ENCODE measurements at places on chromosomes 1 and 21. TPM values are rescaled to one million over a fixed set of nuclear protein-coding genes. Genes with fewer than 3 reads are reported as not detected.
A peak's percentile ranks its signal among the peaks of the same experiment; 100 is the strongest.

Gene NBPF11
- polyA plus RNA-seq, result 25.4 TPM

Gene KIAA1614
- 8.5 TPM for polyA plus RNA-seq

Gene UBL4B
- not detected for polyA plus RNA-seq

Gene SELL
- polyA plus RNA-seq, result 1.9 TPM

Gene KRTAP7-1
- polyA plus RNA-seq, result not detected

Gene ELAPOR1
- polyA plus RNA-seq, result 1.7 TPM

Gene CLIC6
- polyA plus RNA-seq, result 3.7 TPM

Gene HSD3B2
- polyA plus RNA-seq, result 1.8 TPM

Gene NBPF10
- 3.4 TPM for polyA plus RNA-seq

Gene SPATA46
- 0.39 TPM for polyA plus RNA-seq

Gene CA14
- polyA plus RNA-seq, result 6.8 TPM

Gene KIRREL1
- 190 TPM for polyA plus RNA-seq

Gene LCE1F
- not detected for polyA plus RNA-seq

Gene CLCA1
- polyA plus RNA-seq, result not detected

DNA sequence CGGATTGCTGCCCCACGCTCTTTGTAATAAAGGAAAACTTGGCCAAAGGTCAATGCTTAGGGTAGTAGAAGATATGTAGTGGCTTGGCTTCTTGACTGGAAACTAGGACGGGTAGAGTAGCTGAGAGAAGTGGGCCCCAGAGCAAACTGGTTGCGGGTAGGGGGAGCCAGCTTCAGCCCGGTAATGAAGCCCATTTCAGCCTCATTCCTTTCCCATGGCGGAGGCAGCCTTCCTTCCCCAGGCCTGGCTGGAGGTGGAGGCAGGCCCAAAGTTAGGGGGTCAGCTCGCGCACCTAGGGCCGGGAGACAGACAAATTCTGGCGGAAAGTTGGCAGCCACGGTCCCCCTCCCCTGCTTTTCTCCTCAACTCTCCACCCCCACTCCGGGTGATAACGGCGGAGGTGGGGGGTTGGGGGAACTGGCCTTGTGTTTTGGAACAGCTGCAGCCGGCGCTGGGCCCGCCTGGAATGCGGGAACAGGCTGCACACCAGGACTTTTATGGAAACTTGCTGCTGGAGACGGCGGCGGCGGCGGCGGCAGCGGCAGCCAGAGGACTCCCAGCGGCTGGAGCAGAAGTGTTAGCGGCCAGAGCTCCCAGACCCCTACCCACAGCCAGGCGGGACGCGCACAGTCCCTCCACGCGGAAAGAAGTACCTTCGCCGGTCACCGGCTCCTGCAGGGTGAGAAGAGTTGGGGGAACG is at the start of gene NEXN:
Gene NEXN, plus strand, starts transcription at position 544 of the 700 bp plus-strand sequence. CDS start 27,483 bp downstream, outside the sequence.
- peak; percentile 60 for DNase-seq

DNA sequence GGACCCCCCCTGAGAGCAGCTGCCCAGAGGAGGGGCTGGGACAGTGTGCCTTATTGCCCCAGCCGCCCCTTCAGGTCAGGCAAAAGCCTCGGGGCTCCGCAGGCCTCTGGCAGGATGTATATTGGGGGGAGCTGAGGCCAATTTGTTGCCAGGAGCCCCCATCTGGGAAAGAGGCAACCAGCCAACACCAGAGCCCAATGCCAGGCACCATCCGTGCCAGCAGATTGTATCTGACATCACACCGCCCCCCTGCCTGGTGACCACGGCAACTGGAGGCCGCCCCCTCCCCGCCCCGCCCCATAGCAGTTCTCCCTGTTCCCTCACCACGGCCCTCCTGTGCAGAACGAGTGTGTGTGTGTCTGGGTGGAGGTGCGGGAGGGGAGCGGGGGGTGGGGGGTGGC is 3.6 kb upstream of the PLEKHG5 start:
- DNase-seq, result no peak

DNA sequence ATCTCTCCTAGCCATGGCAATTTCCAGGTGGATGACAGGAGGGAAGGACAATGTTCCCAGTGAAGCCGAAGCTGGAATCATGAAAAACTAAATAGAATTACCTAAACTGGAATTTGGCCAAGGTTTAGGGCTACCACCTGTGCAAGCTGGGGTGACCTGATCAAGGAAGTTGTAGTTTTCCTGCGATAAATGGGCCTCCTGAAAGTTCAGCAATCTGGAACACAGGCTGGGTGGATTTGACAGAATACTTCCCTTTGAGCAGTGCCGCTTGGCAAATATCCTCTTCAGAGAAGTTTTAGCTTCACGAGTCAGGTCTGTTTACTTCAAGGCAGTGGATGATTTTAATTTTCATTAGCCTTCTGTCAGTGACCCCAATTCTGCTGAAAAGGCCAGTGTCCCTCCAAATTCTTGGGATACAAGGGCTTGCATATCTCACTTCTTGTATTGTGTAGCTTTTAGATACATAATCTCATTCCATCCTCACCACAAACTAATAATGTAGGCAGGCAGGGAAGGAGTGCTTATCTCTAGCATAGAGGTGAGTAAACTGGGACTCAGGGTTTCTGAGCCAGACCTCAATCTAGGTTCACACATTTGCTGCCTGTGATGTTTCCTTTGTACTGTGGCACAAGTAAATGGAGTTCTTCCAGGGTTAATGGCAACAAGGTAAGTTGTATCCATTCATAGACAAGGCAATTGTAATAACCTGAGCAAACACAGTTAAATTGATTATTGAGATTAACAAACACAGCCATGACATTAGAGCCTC is 349.4 kb downstream of the NUF2 start:
- DNase-seq, result no peak

DNA sequence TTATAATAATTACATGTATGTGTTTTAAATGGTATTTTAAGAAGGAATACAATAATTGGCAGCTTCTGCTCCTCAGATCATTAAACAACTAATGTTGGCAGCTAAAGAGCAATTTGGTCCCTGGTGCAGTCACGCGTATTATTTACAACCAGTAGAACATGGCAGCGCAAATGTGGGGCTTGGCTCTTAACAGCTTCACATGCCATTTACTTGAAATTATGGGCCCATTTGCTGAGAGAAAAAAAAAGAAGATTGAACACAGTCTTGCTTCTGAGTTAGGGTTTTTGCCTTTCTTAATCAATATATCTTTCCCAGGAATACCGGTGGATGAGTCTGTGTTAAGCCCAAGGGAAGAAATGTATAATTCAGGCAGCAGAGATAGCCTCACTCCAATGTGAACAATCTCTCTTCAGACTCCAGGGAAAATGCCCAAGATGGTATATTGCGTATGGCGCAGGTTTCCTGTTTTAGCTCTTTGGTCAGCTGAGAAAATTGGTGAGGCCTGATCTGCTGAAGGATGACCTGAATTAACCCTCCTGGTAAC is 174.5 kb downstream of the DISC1 start:
- DNase-seq, result no peak

- peak; percentile 49 for DNase-seq
These were observed 18.3 kb upstream of the PPIE start for GRCh38 chr1:39720094-39720999.

- no peak for DNase-seq
These were observed 160.3 kb downstream of the TGFBR3 start for GRCh38 chr1:91725618-91725988.

DNA sequence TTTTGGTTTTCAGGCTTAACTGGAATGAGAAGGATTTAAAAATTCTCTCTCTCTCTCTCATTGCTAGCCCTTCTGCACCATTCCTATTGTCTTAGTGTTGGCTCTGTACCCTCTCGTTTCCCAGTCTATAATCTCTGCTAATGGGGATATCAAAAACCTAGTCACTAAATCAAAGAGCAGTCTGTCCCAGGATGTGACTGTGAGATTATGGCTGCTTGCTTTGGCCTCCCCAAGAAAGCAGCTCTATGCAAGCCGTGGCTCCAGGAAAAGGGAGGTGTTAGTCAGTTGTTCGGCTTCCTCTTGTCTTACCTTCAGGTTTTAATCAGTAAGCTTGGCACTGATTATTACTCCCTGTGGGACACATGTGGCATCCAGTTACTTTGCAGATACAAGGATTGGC is 468.8 kb downstream of the USP25 start:
- DNase-seq, result no peak

DNA sequence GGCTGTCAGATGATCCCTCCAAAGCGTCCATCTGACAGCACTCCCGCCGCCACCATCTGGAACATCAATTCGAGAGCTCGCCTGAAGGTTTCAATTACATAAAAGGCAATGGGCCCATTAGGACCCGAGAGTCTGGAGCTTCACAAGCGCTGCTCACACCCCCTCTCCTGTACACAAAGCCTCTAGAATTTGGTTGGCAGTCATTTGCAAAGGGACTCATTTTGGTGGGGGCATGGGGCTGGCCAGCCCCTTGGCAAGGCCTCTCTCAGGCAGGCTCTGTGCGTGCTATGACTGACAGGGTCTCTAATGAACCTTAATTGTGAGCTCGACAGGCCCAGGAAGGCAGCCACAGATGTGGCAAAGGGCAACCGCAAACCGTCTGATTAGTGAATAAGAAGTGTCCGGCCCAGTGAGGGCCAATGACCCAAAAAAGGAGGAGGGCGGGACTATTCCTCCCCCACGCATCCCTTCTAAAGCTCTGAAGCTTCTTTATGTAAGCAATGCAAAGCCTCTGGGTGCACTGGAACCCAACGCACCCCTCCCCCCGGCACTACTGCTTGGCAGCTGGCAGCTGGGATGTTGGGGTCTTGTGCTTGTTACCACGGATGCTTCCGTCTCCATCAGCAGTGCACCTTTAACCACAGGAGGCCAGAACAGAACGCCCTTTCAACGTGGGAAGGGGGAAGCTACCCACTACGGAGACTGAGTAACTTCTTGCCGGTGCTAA is 79.4 kb downstream of the CAPZB start:
- DNase-seq, result no peak

GRCh38 chr1:33903210-33903589 is 39.3 kb downstream of the HMGB4 start:
- DNase-seq, result no peak

DNA sequence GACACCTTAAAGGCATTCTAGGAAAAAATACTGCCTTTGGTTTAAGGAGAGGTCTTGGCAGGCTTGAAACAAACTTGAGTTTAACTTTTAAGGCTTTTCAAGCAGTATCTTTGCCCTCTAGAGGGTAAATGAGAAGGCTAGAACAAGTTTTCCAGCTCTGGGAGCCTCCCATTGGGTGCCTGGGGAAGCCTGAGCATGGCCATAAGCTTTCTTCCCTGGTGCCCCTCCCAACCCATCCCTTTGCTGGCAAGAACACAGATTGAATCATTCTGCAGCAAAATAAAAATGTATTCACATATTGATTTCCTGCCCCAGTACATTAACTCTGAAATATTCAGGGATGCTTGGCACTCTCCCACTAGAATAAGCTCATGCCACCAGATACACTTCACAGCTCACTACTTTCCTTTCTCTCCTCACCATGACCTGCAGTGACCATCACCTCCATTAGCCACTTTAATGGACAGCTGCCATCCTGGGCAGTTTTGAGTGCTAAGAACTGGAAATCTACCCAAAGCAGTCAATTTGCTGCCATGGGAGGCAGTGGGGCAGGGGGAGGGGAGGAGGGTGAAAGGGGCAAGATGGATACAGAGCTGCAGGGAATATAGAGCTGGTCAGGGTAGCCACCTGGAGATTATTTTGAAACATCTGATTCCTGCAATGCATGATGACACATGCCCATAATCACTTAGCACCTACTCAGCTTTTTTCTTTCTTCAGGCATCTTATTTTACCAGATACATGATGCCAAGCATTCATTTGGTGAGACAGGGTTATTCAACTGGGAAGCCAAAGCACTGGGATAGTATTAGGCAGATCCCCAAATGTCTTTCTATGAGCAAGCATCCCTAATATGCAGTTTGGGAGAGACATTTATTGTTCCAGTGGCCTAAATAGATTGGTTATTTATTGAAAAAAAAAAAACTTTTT is 140.6 kb downstream of the SYT2 start:
- no peak for DNase-seq

GRCh38 chr1:239197871-239198270 is 188.5 kb upstream of the CHRM3 start:
- no peak for DNase-seq

GRCh38 chr1:6499296-6499695 is 7.8 kb upstream of the PLEKHG5 start:
- DNase-seq, result no peak

GRCh38 chr1:232038706-232039677 is 412.4 kb downstream of the DISC1 start:
- no peak for DNase-seq

DNA sequence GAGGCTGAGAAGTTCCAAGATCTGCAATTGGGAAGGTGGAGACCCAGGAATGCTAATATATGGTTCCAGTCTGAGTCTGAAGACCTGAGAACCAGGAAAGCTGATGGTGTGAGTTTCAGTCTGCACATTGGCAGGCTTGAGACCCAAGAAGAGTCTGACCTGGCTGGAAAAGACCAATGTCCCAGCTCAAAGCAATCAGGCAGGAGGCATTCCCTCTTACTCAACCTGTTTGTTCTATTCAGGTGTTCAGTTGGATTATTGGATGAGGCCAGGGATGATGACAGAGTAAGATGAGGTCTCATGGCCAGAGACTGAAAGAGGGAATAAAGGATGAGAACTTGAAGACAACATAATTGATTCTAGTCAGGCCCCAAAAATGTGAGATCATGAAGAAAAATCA is 50.1 kb downstream of the SPATA46 start:
- DNase-seq, result no peak

GRCh38 chr21:44485254-44485793 is 30.0 kb downstream of the LRRC3 start:
- no peak for DNase-seq

GRCh38 chr1:43035821-43036741 is 77.4 kb upstream of the SLC2A1 start:
- no peak for DNase-seq

DNA sequence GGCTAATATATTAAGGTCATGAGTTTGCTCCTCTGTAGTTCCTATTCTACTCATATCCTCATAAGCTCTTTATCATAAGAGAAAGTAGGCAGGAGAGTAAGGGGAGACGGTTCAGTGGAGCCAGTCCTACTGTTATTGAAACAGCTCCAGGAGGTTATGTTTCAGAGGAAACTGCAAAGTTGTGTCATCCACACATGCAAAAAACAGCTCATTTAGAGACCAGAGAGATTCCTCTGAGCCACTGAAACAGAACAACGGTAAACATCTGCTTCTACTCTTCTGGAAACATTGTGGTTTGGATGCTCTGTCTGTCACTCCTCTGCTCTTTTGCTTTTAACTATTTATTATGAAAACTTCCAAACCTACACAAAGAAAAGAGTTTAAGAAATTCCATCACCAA is 66.3 kb upstream of the PPP2R5A start:
- peak; percentile 57 for DNase-seq

GRCh38 chr1:116740746-116741145 is 13.5 kb upstream of the CD2 start:
- no peak for DNase-seq

GRCh38 chr21:38794978-38795377 is 10.8 kb upstream of the ETS2 start:
- DNase-seq, result no peak

DNA sequence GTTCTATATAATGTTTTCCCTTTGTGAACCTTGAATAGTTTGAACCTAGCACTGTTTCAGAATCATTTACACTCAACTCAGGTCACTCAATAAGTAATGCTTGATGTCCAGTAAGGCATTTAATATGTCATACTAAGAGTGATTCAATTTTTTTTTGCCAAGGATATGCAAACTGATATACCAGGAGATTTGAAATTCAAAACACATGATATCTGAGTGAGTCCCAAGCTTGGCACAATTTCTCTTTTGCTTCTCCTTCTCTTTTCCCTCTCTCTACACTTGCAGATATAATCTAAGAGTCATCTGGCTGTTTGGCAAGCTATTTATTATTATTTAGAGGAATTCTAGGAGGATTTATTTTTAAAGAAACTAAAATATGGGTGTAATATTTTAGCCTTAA is 61.6 kb upstream of the SPAG17 start:
- no peak for DNase-seq
